Activated gamma-delta T cell treated with anti-CD3 and anti-CD28 coated beads, Interleukin-2, amount 50 U/mL, for 16 hours (primary cell): ENCODE measurements at places on chromosomes 3 and 15.

DNA sequence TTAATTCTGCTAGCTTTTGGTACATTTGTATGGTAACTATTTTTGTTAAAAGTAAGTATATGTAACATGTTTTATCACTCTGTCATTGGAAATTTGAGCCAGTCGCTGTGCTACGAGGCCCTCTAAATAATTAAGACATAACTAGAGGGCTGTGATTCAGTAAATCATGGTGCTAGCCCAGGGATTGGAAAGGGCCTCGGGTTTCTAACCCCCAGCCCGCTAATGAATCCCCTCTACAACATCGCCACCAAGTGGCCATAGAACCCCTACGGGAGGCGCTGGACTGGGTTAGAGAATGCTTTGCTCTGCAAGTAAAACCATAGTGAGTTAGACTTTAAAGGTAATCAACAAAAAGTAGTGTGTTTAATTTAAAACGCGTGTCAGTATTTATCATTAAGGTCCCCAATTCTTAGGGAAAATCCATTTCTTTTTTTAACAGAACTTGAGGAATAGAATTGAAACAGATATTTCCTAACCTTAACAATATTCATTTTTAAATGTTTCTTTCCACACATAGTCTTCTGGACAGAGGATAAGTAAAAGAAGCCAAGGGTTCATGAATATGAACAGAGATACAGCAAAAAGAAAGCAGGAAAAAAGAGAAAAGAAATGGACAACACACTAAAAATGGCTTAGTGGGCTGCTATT is 744.7 kb downstream of the EPHA3 start:
- no peak for DNase-seq

DNA sequence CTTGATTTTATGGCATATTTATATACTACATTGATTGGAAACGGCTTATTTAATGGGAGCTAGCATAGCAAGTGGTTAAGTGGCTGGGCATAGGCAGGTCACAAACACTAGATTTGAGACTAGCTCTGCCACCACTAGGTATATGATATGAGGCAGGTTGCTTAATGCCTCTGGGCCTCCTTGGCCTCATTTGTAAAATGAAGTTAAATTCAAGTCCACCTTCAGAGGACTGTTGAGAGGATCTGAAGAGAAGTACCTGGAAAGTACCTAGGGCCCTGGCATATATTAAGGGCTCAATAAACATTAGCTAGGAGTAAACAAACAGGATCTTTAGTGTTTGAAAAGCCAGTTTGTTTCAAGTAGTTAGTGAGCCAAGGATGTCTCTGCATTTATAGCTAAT is 166.4 kb upstream of the FEZF2 start:
- DNase-seq, result no peak

DNA sequence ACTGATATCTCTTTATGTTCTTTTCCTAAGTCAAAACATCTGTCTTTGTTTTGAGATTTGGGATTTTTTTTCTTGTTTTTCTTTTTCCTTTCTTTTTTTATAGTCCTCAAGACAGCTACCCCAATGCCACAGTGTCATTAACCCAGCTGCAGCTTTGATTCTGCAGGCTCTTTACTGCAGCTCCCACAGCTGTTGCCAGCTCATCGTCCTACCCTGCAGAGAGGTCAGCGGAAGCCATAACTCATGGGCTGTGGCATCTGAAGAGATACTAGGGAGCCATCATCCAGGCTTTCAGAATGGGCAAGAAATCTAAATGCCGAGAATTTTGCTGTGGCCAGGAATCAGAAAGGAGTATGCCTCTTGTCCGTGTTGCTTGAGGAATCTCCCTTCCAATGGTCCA is 44.3 kb upstream of the SLC24A5 start:
- no peak for DNase-seq

DNA sequence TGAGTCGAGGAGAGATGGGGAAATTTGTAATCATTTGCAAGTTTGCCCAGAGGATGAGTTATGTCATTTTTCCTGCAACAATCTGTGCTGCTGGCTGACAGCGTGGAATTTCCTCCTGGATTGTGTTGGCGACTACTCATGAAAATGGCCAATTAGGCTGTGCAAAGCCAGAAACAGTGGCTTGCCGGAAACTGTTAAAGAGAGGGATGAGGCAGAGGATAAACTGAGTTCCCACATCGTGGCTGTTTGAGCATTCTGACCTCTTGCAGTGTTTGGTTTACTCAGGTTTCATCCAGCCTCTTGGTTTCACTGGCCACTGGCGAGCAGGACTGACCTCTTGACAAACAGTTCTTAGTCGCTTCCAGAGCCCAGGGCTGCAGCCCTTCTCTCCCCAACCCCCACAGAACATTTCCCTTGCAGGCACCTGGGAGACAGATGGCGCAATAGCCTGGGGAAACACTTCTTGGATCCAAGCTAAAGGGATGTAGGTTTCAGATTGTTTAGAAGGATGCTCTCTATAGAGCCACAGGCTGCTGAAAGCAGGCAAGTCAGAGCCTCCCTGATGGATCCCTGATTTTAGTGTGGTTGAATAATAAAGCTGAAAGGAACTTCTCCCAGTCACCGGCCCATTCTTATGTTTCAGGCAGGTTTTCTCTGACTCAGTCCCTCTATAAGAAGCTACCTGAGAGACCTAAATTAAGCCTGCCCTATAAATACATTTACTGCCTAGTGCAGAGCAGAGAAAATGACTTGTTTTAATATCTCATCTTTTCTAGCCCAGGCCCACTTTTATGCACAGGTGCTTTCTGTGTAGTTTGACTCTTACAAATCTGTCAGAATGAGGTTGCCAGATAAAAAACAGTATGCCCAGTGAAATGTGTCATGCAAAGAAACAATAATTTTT is 92.8 kb upstream of the UBE2E1 start:
- DNase-seq, result no peak

DNA sequence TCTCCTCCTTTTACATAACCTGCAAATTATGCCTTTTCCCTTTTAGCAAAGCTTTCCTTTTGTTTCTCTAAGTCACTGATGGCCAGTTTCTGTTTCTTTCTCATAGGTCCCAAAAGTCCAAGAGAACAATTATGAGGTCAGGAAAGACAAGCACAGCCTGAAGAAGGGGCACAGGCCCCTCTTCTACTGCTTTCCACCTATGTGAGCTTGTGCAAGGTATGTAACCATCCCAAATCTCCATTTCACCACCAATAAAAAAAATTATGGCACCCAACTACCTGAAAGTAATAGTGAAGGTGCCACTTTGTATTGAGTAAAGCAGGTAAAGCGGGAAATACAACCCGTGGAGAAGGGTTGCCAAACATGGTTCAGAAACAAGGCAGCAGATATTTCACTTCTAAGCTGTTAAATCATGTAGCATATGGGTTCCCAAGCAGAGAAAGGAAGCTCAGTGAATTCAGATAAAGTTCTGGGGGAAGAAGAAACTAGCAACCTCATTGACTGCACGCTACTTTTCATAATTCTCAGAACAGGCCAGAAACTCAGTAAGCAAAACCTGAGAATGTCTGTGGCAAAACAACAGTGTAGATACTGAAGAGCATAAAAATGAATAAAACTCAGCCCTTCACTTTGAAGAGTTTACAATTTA is 4.2 kb downstream of the PLOD2 start:
- no peak for DNase-seq

GRCh38 chr3:156685752-156686151 is 11.4 kb downstream of the TIPARP start:
- DNase-seq, result no peak

DNA sequence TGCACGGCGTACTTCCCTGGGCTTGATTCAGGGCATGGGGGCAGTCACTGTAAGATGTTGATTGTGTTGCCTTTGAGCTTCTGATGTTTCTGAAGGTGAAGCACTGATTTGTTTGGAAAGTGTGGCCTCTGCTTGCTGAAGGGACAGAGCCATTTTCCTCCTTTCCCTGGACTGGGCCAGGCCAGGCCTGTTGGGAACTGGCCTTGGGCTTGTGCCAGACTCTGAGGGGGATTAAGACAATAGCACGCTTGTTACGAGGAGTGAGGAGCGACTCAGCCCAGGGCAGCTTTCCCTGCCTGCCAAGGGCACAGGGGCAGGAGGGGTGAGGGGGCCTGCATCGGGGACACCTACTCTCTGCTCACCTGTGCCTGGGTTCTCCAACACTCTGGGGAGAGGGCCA is 42.9 kb downstream of the LINGO1 start:
- DNase-seq, result no peak

- no peak for DNase-seq
These were observed 270.2 kb downstream of the PLCL2 start for GRCh38 chr3:17154941-17155340.

DNA sequence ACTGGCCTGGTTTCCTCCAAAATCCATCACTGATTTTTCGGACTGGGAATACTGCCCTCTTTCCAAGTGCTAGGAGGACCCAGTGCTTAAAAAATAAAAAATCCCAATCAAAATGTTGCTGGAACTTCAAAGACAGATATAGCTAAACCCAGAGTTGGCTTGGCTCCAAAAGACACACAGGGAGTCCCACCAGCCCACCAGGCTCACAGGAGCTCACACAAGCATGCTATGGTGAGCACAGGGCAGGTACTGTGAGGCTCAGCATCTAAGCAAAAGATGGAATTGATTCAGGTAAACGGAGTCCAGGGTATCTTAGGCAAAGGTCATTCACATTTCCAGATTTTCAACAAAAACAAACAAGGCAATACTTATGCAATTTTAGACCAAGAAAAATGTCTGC is 3.7 kb downstream of the TRANK1 start:
- no peak for DNase-seq

DNA sequence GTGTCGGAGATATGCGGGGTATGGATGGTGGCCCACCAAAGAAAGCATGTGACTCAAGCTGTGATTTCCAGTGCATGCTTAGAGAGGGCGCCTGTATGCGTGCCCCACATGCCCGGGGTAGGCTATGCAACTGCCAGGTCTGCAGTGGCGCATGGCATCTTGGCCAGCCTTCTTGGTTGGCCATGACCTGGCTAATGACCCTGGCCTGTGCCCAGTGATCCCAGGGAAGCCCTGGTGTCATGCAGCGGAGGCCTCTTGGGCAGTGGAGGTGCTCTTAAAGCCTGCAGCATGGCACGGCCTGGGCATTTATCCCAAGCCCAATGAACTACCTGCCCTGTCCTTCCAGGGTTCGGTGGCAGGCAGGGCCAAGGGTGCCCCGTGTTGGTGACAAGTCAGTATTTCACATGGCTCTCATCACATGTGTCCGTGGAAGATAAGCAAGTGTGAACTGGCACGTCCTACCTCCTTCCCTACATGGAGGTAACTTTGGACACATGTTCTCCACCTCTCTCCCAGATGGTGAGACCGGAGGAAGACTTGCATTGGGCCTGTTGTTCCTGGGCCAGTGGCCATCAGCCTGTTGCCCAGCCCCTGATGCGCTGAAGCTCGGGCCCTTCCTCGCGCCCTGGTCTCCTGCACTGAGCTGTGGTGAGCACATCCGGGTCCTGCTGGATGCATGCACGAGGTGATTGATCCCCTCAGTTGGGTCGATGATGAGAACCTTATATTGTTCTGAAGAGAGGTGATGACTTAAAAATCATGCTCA is 192.0 kb downstream of the UBE3A start:
- DNase-seq, result no peak

DNA sequence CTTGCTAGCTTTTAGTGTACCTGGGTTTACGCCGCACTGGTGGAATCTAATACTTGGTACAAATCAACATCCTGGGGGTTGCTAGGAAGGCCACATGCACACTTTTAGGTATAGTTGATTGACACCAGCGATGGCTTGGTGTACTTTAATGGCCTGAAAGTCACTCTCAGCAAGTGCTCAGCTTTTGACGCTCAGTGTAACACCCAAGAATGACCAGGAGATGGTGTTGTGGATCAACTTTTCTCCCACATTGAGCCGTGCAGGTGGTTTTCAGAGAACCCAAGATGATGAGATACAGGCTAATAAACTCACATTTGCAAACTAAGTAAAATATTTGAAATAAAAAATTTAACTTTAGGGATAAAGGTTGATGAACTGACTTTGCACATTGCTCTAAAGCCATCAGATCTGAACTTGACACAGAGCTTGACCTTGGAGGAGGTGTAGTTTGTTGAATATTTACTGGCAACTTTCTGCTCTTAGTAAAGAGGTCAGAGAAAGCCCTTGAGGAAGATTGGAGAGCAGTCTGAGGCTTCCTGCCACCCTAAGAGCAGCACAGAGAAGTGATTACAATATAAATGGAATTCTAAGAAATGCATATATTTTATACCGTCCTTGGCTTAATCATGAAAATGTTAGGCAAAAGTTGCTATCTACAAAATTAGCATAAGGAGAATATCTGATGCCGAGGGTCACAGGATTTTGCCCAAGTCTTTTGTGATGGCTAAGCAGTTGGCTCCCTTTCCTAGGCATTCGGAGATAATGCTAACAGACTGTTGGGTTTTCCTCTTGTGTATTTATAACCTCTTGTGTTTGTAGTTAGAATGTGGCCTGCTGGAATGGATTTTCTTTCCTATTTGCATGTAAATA is 143.4 kb upstream of the RASGRP1 start:
- DNase-seq, result no peak

DNA sequence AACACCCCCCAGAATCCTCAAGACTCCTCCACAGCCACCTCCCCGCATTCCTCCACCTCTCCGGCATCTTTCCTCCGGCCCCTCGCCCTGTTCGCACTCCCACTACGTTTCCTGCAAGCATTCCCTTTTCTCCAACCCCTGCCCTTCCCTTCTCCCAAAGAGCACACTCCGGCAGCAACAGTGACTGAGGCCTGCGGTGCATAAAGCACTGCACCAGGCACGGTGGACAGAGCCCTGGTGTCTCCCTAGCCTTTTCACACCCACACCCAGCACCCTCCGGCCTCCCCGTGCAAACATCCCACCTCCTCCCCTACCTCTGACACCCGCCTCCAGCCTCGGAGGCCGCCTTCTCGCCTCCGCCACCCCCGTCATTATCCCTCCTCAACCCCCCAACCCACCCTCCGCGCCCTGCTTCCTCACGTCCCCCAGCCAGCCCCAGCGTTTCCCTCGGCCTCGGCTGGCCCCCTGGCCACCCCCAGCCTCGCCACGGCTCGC is 577 bp downstream of the ZNF148 start:
- peak; percentile 20 for DNase-seq

GRCh38 chr3:27718459-27718858 is 3.7 kb downstream of the EOMES start:
- DNase-seq, result no peak

DNA sequence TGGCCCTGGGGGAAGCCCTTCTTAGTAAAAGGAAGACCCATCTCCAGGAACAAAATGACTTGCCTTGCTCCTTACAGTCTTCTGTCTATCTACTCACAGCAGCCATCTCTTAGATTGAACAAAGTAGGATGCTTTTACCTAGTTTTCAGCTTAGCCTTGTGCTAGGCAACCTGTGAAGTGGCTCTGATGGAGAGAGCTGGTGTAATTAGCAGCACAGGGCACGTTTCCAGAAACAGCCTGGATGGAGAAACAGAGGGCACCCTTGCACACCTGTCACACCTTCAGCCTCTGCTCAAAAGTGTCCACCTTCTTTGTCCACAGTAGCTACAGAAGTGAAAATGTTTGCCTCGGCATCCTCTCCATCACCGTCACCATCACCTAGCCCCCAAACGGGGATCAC is 292.9 kb downstream of the RORA start:
- DNase-seq, result no peak

GRCh38 chr3:42502429-42503250 is at the start of gene VIPR1:
Gene VIPR1 (plus strand): TSS chr3:42502643. CDS start chr3:42502736, 93 bp downstream.
- peak; percentile 84 for DNase-seq

DNA sequence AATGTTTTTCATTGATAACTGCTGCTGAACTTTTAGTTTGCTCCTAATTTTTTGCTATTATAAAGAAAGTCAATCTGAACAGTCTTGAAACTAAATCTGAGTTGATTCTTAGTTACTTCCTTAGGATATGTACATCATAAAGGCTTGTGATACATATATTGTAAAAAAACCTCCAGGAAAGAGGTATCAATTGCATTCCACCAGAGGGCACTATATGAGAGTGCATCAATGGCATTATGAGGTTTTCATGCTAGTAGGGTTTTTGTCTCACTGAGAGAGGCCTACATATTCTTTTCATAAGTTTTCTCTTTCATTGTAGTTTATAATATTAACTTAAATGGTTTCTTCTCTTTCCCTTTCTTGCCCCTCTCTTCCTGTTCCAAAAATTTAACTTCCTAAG is 46.9 kb downstream of the PIK3R4 start:
- no peak for DNase-seq
